ENCODE measurements at places on chromosomes 4 and X.

- no peak for DNase-seq
Observed at GRCh38 chrX:85698921-85699320, 319.5 kb upstream of the POF1B start.

DNA sequence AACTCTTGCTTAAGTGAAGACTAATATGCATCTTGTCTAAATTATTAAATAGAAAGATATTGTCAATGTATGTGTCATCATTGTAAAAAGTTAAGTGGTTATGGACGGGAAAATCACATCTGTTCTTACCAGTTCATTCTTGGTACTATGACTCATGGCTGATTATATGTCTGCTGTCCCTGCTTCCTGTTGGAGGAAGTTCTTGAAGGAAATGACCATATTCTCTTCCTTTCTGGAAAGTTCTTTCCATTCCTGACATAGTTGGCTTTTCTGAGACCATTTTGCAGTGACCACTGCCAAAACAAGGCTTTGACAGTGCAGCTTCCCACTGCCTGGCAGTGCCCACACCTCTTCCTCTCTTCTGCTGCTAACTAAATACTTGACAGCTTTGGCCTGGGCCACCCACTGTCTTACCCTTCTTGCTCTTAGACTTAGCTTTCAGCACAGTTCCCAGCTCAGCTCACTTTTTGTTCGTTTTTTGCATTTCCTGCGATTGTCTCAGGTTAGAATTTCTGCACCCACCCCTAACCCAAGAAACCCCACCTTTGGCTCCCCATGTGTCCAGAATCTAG, 13.2 kb upstream of the CLDN24 start:
- no peak for DNase-seq

DNA sequence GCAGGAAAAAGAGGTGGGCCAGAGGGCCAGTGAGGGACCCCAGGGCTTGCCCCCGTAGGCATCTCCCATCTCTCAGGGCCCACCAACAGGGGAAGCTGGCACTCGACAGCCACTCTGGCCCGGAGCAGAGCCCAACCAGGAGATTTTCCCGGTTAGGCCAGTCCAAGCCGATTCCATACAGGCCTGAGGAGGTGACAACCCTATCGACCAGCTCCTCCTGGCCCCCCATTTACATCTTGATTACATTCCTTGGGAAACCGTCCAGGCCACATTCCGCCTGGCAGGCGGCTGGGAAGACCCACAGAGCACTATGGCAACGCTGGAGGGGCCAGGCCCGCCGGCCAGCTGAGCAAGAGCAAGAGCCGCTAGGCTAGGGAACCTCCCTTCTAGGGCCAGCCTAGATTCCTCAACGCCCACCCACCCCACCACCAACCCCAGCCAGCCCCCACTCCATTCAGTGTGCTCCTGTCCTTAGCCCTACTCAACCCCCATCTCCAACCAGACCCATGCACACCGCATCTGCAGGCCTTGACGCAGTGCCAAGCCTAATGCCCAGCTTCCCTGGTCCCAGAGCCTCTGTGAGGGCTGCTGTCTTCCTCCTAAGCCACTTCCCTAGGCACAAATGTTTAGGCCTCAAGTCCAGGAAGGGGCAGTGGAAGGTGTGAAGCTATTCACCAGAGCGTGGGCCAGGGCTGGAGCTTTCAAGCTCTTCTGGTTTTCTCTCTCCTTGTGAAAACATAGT, 161.2 kb downstream of the EFNB1 start:
- no peak for DNase-seq

- DNase-seq, result no peak
Observed at GRCh38 chr4:83536362-83537272, 709 bp downstream of the GPAT3 start.

- DNase-seq, result no peak
Observed at GRCh38 chr4:8690216-8691150, 97.9 kb downstream of the CPZ start.

DNA sequence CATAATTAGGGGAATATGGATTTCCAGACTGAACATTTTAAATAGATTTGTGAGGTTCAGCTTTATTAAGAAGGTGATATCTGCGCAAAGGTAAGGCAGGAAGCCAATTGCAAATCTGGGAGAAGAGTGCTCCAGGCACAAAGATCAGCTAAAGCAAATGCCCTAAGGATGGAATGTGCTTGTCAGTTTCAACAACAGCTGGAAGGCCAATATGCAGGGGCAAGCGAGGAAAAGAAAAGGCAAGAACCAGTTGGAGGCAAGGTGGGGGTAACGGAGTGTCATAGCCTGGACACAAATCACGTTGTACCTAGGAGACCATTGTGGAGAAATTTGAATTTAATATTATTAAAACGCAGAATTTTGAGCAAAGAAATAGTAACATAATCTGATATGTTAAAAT, 1710.3 kb upstream of the PCDH7 start:
- no peak for DNase-seq

DNA sequence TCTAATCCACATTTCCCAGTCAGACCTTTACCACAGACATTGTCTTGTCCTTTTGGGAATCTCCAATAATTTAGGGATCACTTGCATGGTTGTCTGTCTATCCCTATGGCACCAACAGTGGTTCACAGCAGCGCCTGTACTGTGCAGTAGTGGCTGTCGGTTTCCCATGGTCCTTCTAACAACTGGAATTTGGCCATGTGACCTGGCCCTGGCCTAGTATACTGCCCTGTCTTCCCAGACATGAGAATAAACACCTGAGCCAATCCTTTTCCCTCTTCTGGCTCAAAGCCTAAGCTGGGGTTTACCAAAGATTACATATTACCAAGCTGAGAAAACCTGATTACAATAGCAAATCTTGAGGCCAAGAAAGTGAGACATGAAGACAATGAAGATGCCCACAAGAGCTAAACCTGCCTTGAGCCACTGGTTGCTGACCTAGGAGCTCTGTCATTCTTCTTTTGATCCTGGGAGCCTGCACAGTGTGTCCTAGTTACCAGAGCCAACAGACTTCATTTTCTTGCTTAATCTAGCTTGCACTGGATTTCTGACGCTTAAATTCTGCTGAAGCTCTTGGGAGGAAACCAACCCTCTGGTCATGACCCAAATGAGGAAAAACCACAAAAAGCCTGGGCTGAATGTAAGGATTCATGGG, 92.1 kb downstream of the SCD5 start:
- no peak for DNase-seq

DNA sequence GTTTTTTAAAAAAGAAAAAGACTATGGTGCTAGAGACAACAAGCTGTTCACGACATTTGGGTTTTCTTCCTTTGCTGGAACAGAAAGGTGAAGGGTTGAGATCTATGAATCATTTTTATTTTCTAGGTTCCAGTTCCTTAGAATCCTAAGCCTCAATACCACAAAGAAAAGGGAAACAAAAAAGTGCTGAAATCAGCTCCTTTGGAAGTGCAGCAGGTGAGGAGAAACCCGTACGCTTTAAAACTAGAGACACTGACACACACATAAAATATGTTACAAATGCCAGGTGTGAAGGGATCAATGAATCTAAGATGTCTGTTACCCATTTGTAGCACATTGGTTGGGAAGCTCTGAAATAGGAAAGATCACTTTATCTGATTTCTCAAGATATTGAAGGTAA, 125.2 kb downstream of the AREG start:
- no peak for DNase-seq

GRCh38 chr4:90061881-90062280, 65.3 kb upstream of the CCSER1 start:
- DNase-seq, result no peak

- no peak for DNase-seq
Observed at GRCh38 chr4:8506373-8507195, 66.0 kb downstream of the TRMT44 start.

All from LNCaP clone FGC (cell line).